AG20443 (cell line): ENCODE measurements at places on chromosomes 7 and 10.

GRCh38 chr7:90246171-90246570 is 1.2 kb downstream of the CFAP69 start:
- peak; percentile 70 for DNase-seq

DNA sequence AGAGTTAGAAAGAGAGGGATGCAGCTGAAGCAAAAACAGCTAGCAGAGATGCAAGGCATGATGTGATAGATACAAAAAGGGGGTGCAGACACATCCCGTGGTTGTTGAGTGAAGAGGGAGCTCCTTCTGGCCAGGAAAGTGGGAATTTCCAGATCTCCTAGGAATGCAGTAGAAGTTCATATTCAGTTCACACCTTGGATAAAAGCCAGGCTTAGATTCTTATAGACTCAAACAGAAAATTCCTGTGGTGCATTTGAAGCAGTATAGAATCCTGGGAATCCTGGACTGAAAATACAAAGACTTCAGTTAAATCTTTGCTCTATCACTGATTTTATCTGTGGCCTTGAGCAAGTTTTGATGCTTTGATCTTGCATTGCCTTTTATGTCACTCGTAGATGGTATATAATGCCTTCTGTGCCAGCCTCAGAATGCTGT is 33.9 kb downstream of the SGPL1 start:
- peak; percentile 33 for DNase-seq

GRCh38 chr10:30705101-30705624 is 75.6 kb upstream of the LYZL2 start:
- DNase-seq, result no peak

- DNase-seq, result peak; percentile 28
These were observed 35.7 kb upstream of the EBLN1 start for GRCh38 chr10:22253580-22253882.

DNA sequence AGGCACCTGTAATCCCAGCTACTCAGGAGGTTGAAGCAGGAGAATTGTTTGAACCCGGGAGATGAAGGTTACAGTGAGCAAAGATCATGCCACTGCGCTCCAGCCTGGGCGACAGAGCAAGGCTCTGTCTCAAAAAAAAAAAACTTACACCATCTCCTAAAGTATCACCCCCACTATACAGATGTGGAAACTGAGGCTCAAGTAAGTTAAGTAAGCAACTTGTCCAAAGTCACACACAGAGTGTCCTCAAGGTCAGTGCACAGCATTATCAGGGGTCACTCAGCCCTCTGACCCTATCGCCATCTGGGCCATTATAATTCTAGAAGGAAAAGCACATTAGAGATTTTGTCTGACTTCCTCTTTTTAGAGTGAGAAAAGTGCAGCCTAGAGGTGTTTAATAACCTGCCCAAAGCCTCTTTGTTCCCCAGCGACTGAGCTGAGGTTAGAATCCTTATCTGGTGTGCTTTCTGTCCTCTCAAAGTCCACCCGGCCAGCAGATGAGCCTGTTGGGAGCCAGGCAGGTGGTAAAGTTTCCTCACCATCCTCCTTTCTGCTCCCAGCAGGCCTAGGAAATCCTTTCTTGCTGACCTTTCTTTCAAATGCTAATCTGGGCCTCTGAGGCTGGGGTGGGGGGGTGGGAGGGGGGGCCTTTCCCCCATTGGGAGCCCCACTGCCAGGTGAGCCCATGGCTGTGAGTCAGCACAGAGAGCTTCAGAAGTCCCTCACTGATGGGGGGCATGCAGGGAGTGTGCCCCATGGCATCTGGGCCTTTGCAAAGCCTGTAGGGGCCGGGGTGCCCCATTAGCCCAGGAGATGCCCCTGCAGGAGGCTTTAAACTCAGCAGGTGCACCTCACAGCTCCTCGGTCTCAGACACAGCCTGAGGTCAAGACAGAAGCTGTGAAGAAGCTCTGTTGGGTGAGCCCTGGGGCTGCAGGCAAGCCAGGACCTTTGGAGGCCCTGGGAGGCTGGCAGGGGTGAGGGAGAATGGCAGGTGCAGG is 12.0 kb upstream of the KCNMA1 start:
- no peak for DNase-seq

DNA sequence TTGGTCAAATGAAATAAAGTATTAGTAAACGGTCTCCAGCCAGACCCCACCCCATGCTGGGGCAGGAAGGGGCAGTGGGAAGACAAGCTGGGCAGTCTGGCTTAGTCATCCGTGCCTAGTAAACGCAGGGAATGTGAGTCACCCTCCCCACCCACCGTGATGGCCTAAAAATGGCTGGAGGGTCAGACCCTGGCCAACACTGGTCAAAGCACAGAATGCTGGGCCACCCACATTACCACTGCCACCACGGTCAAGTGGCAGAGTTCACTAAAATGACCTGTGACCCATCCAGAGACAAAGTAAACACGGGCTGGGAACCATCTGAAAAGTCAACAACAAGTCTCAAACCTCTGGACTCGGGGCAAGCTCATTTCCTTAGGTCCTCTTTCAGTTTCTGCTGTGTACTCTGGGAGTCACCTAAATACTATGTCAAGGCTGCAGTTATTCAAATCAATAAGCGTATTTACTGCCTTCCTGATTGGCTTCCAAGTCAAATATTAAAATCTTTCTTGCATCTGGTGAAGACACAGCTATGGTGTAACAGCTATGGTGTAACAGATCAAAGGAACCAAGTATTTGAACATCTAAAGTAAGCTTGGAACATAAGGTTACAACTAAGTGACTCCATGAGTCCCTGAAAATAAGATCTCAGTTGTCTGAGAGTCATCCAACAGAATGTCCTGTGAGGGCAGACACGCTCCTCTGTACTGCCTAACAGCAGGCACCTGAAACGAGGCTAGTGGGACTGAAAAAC is 3.0 kb downstream of the ZFAND2A start:
- peak; percentile 26 for DNase-seq

GRCh38 chr10:30219971-30220751 is 128.9 kb downstream of the MTPAP start:
- DNase-seq, result peak; percentile 61

GRCh38 chr7:19215412-19215811 is 70.2 kb upstream of the FERD3L start:
- DNase-seq, result peak; percentile 65

DNA sequence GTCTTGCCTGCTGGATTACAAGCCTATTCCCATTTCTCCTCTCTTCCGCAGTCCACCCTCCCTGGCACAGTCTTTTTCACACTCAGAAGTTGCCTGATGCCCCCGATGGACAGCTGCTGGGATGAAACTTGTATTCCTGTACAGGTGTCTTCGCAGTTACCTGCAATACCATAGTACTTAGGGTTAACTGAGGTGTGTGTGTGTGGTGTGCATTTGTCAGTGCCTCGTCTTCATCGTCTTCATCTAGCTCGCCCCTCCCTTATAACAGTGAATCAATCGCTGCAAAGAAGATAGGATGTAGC is 11.0 kb downstream of the NXPH1 start:
- no peak for DNase-seq

DNA sequence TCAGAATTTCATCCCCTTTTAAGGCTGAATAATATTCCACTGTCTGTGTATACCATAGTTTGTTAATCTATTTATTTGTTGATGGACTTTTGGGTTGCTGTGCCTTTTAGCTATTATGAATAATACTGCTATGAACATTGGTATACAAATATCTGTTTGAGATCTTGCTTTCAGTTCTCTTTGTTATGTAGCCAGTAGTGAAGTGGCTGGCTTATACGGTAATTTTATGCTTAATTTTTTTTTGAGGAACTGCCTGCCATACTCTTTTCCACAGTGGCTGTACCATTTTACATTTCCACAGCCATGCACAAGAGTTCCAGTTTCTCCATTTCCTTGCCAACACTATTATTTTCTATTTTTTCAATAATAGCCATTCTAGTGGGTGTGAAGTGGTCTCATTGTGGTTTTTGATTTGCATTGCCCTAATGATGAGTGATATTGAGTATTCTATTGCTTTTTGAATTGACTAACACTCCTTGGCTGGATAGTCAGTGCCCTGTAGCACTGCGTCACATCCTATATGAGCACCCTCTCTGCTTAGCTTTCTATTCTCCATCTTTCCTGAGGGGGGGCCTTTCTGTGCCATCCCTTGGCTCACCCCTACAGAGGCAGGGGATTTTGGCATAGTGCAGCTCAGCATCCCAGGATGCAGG is 29.4 kb upstream of the RAPGEF5 start:
- DNase-seq, result no peak
